Stimulated activated CD8-positive, alpha-beta memory T cell treated with anti-CD3 and anti-CD28 coated beads, Interleukin-2, amount 100 ng/mL, for 48 hours (primary cell): ENCODE measurements at places on chromosomes 1 and 21.

- DNase-seq, result no peak
Measured at GRCh38 chr1:121525355-121525754, 340.6 kb downstream of the SRGAP2C start.

DNA sequence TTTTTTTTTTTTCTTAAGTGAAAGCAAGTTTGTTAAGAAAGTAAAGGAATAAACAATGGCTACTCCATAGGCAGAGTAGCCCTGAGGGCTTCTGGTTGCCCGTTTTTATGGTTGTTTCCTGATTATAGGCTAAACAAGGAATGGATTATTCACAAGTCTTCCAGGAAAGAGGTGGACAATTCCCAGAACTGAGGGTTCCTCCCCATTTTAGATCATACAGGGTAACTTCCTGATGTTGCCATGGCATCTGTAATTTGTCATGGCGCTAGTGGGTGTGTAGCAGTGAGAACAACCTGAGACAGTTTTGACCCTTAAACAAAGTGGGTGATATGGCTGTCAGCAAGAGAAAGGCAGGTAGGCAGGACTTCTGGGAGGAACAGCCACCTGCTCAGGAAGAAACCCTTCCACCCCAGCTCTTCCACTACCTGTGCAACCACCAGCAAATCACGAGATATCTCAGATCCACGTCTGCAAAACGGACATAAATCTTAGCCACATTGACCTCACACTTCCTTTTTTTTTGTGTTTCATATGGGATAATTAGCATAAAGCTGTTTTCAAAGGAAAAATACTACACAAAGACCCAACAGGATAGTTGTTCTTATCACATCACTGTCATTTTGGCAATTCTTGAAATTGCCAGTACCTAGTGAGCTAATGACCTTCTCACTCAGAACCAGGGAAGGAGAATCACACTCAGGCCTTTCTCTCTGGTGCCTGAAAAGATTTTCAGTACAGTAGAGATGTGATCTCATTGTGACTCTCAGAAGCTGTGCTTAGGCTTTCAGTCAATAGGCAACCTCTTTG lies 34.8 kb upstream of the DUSP10 start:
- no peak for DNase-seq

DNA sequence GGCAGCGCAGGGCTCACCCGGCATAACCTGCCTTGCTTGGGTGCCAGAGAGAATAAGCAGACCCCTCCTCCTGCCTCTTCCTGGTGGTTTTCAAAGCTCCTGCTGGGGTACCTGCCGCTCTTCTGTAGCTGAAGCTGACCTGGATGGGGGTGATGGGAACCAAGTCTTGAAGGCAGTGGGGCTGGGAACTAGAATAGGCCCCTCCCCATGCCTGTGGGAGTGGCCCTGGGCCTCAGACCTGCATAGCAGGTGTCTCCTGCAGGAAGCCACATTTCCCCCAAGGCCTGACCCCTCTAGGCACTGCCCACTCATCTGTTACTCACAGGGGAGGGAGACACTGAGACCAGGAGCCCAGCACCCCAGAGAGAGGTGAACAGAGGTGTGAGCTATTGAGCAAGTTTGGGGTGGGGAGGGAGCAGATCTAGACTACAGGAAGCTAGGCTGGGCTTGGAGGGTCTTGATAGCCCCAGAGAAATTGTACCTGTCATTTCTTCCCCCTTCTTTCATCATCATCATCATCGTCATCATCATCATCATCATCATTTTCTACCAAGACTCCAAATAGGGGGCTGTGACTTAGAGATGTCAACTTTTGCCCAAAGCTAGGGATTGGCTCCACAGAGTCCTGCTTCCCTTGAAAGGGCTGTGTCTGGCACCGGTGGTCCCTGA lies 10.1 kb downstream of the PADI1 start:
- DNase-seq, result no peak

DNA sequence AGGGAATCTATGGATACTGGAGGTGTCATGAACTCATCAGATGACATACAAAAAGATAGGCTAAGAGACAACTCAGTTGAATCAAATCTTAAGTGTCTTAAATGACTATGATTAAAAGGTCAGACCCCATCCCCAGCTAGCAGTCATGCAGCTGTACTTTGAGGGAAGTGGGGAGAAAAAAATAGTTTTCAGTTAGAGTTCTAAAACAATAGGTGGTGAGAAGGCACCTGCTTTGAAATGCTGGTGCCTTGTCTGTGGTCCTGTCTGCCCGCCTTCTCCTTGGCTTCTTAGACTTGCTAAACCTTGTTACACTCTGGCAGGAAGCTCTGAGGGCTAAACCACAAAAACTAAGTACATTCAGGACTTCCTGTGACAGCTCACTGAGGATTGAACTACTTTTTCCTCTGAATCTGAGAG lies 15.3 kb downstream of the CD2 start:
- no peak for DNase-seq

- DNase-seq, result no peak
Measured at GRCh38 chr1:112060261-112060660, 70.8 kb upstream of the KCND3 start.
